CD4-positive, alpha-beta T cell treated with Interleukin-15 for 4 hours (primary cell): ENCODE measurements at places on chromosomes 1 and 21.
A peak's percentile ranks its signal among the peaks of the same experiment; 100 is the strongest.

GRCh38 chr1:200207711-200208126 lies 180.2 kb downstream of the NR5A2 start:
- DNase-seq = no peak

DNA sequence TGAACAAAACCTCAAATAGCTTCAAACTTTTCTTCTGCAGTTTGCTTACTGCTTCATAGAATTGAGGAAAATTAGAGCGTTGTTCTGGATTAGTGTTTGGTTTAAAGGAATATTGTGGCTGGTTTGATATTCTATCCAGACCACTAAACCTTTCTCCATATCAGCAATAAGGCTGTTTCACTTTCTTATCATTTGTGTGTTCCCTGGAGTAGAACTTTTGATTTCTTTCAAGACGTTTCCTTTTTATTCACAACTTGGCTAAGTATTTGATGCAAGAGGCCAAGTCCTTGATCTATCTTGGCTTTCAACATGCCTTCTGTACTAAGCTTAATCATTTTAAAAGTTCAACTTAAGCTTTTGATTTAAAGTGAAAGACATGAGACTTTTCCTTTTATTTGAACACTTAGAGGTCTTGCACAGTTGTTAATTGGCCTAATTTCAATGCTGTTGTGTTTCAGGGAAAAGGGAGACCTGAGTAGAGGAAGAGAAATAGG lies 359.1 kb downstream of the S1PR1 start:
- no peak for DNase-seq

- DNase-seq = no peak
These were observed 3.4 kb downstream of the CEP85 start for GRCh38 chr1:26237230-26237966.

- no peak for DNase-seq
These were observed 131.9 kb upstream of the KCNJ6 start for GRCh38 chr21:38048167-38048566.

DNA sequence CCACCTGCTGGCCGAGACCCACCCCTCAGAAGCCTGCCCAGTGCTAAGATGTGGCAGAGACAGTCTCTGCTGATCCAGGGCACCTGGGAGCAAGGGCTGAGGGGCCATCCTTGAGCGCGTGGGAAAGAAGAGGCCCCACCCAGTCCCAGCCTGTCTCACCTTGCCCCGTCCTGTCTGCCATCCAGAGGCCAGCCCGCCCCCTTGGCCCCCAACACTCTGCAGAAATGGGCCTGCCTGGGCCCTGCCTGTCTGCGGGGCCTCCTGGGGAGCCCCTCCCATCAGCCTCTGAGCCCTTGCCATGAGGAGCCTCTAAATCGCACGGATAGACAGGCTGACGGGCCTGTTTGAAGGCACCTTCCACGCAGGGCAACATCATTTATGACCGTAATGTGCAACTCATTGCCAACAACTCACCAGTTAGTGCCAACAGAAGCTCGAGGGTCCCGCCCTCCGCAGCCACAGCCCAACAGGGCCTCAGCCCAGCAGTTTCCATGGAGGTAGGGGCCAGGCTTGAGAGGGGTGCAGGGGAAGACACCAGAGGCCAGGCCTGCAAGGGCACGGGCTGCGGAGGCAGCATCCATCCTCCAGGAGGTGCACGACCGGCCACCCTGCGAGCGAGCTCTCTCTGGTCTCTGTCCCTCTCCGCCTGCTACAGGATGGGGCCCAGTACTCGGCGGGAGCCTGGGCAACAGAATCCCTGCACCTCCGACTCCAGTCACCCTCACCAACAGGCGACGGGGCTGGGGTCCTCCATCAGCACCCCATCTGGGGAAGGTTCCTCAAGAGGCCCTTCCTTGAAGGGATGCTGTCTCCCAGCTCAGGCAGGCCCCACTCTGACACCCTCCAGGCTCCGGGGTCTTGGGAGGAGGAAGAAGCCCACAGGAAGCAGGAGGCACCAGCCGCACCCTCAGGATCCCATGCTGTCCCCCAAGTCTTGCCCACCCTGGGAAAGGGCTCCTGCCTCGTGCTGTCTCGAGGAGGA lies 78.0 kb downstream of the MEGF6 start:
- DNase-seq = no peak

DNA sequence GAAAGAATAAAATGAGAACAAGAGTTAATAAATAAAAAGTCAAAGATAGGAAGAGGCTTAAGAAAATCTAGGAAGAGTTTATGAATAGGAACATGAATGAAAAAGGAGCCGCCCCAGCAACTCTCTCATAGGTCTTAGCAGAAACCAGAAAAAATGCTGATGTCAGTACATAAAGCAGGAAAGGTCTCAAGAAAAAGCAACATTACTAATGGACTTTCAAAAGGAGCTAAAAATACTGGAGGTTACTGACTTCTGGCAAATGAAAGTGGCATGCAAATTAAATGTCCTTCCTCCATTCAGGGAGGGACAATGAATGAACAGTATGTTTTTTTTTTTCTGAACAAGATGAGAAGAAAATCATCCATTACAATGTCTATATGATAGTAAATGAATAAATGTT lies 387.6 kb downstream of the BRINP2 start:
- no peak for DNase-seq

GRCh38 chr1:31700468-31701090 lies 3.2 kb downstream of the COL16A1 start:
- DNase-seq = no peak

- no peak for DNase-seq
These were observed 1583.8 kb downstream of the NCAM2 start for GRCh38 chr21:22582026-22582425.

GRCh38 chr1:234841710-234842231 lies 231.8 kb upstream of the IRF2BP2 start:
- DNase-seq = peak; percentile 51

GRCh38 chr1:110048923-110049601 lies 14.6 kb downstream of the STRIP1 start:
- DNase-seq = no peak

DNA sequence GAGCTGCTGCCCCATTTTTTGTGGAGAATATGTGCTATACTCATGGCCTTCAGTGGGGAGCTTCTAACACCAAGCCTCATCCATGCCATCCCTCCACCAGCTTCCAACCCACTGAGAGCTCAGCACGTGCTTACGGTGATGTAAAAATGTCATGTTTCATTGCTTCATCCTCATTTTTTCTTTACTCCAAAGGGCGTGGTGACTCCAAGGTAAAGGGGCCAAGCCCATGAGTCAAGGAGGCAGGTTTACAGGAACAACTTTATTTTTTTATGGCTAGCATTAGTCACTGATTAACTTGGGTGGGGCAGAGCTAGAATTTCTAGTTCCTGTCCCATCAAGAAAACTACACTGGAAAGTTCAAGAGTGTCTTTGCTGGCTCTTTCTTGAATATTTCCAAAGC lies at the start of gene C1orf226:
TSS of gene C1orf226 (plus strand) at position 346 of the 400 bp plus-strand sequence. CDS start 174 bp downstream, outside the sequence.
- no peak for DNase-seq

- DNase-seq = no peak
These were observed 53.2 kb upstream of the B3GALT5 start for GRCh38 chr21:39559511-39559910.

- no peak for DNase-seq
These were observed 233.8 kb downstream of the LTN1 start for GRCh38 chr21:28758883-28759242.

- DNase-seq = no peak
These were observed 35.8 kb downstream of the ATF6 start for GRCh38 chr1:161801955-161802354.

DNA sequence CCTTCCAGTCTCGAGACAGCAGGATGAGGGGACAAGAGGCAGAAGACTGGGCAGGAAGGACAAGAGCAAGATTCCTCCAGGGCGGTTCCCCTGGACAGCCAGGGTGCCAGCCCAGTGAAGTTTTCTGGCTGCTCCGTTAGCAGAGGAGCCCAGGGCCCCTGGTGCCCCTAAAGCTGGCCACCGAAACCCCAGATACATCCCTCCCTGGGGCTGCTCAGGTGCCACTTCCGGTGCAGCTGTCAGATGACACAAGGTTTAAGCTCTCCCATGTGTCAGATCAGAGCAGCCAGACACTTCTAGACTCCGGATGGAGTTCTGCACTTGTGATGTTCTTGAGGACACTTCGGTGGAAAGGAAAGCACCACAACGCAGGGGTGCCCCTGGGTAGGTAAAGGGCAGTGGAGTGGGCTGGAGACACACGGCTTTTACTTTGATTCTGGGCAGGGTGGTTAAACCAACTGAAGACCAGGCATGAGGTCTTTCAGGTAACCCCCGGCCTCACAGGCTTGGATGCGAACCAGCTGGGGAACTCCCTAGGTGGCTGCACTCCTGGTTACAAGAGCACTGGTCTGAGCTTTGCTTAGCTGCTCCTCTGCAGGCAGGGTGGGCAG lies 85.7 kb downstream of the ITPKB start:
- DNase-seq = peak; percentile 66

GRCh38 chr1:29676496-29676895 lies 440.2 kb downstream of the PTPRU start:
- no peak for DNase-seq

- DNase-seq = no peak
These were observed 32.5 kb upstream of the SLC44A3 start for GRCh38 chr1:94787691-94788090.

DNA sequence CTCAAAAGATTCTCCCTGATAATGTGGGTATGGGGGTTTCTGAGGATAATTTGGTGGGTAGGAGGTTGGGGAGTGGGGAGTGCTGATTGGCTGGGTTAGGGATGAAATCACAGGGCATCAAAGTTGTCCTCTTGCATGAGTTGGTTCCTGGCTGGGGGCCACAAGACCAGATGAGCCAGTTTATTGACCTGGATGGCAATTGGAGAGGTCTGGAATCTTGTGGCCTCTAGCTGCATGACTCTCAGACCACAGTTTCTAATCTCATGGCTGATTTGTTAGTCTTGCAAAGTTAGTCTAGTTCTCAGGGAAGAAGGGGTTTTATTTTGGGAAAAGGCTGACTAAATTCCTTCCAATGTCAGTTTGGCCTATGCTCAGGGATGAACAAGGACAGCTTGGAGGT lies 3.3 kb upstream of the GBP1 start:
- DNase-seq = no peak

- no peak for DNase-seq
These were observed 7.9 kb downstream of the USP1 start for GRCh38 chr1:62444701-62445100.

DNA sequence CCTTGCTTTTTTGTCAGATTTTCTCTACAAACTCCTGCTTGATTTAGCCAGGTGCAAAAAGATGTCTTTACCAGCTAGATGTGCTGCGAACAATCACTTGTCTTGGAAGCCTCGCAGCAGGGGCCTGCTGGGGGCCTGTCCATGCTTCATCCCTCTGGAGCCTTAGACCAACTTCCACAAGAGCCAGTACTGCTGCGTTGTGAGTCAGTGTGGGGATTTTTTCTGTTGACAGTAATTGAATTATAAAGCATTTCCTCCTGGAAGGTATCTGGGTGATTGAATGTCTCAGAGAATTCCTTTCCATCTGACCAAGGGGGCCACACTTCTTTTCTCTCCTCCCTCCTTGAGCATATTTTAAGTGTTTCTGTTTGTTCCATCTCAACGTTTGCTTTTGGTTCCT lies 40.4 kb upstream of the LDLRAP1 start:
- DNase-seq = no peak

DNA sequence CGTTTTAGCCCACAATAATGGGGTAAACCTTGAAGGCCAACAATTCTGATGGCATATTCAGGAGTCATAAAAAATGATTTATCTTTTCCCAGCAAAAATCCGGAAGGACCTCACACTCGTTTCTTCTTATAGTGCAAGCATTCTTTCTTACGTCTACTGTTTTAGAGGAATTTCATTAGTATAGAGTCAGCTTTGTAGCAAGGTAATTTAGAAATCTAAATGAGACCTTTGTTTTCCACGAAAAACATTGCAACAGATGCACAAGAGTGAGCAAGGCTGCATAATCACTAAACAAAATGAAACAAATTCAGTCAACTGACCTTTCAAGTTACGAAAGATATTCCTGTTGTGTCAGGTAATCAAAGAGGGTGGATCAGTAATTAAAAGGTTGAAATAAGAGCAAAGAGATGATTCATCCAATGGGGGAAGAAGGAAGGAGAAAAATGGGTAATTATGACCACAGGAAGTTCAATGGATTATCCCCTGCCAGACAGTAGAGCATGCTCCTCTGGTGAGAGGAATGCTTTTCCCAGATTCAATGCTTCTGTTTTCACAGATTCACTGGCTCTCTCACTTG lies 560 bp upstream of the CSDE1 start:
- no peak for DNase-seq

GRCh38 chr1:112114540-112114939 lies 125.1 kb upstream of the KCND3 start:
- DNase-seq = no peak

DNA sequence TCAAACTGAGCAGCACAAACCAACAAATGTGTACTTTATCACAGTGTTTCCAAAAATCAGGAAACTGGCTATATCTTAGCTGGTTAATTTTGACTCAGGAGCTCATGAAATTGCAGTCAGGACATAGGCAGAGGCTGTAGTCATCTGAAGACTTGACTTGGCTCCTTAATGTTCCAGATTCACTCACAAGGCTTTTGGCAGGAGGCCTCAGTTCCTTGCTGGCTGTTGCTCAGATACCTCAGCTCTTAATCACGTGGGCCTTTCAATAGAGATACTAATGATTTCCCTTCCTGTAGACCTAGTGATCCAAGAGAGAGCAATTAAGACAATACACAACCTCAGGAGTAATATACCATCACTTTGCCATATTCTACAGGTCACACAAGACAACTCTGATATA lies 537.7 kb downstream of the BRINP3 start:
- DNase-seq = no peak

GRCh38 chr1:8116894-8117264 lies 90.8 kb upstream of the ERRFI1 start:
- DNase-seq = no peak

GRCh38 chr1:166944186-166944967 lies 31.0 kb downstream of the ILDR2 start:
- no peak for DNase-seq

DNA sequence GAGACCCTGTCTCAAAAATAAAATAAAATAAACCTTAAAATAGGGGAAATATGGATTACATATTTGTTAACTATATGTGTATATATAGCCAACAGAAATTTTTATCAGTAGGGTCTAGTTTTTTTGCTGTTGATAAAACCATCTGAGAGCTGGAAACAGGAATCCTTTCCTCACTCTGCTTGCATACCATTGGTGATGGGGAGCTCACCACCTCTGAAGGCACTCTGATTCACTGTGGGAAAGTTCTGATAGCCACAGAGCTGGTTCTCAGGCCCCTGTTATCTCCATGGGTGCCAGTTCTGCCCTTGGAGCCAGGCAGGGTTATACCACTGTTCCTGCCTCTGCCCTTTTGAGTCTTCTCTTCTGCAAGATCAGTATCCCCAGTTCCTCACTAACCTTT lies 17.8 kb upstream of the ZC3H12A start:
- DNase-seq = no peak

- DNase-seq = no peak
These were observed 3.5 kb upstream of the PIGV start for GRCh38 chr1:26784023-26784871.

GRCh38 chr1:176998183-176998795 lies 166.2 kb downstream of the ASTN1 start:
- no peak for DNase-seq

GRCh38 chr1:174112489-174113162 lies 46.7 kb upstream of the RABGAP1L start:
- DNase-seq = no peak

DNA sequence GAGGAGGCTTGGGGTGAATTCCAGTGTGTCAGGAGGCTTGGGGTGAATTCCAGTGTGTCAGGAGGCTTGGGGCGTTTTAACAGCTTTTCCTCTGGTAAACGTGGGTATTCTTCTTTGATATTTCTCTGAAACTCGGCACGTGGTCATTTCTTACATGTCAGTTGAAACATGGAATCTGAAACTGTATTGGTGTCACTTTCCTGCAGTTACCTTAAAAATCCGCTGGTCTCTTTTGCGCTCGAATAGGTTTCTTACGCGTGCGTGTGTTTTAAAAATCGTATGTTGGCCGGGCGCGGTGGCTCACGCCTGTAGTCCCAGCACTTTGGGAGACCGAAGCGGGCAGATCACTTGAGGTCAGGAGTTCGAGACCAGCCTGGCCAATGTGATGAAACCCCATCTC lies 33.5 kb downstream of the PRKCZ start:
- no peak for DNase-seq
